ENCODE measurements at places on chromosomes 7 and 10.

DNA sequence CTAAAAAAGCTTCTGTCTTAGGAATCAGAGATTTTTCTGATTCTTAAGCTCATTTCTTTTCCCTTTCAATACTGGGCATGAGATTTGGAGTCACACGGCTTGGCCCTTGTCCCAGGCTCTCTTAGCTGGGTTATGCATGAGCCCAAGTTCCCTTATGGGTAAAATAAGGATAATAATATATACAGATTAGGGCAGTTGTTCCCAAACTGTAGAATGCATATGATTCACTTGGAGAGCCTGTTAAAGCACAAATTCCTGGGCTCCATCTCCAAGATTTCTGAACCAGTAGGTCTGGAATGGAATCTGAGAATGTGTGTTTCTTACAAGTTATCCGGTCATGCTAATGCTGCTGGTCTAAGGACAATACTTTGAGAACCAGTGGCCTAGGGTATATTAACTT lies 154.0 kb downstream of the REEP3 start:
- no peak for DNase-seq

DNA sequence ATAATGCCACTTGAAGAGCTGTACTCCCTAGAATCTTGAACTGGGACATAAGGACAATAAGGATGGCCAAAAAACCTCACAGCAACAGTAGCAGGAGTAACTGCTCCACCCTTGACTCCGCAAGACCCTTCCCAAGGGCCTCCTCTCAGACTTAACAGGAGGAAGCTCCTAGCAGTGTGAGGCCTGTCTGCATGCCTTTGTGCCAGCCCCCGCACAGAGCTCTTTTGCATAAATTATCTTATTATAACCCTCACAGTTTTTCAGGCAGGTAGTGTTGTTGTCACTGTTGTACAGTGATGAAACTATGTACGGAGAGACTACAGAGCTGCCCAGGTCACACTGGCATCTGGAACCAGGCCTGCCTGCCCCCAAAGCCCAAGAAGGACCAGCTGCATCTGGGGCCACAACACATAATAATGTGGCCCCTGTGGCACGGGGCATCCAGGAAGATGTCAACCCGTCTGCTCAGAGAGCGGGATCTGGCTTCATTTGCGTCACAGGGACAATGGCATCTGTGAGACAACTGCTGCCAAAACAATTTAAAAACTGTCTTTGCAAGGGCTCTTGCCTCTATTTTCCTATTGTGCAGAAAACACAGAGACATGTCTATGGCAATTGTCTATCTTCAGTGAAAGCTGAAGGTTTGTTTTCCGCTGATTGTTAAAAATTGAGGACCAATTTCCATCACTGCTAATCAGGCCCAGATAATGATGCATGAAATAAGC lies 249.3 kb upstream of the GRB10 start:
- no peak for DNase-seq

- DNase-seq = no peak
These were observed 1.1 kb downstream of the TSC22D4 start for GRCh38 chr7:100477871-100478267.

DNA sequence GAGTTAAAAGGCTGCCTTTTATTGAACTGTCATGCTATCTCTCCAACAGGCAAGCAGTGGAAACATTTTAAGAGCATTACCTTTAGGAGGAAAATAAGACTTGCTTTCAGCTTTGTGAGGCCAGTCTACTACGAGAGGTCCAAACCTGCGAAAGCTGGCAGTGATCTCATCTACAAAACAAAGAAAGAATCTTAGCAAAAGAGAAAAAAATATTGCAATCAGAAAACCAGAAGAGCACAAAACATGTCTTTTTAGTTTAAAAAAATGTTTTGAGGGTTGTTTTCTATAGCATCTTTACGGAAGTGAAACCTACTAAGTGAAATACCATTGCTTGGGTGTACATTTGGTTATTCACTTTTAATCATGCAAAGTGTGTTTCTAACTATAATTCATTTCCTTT lies 147.9 kb downstream of the CPEB3 start:
- no peak for DNase-seq

DNA sequence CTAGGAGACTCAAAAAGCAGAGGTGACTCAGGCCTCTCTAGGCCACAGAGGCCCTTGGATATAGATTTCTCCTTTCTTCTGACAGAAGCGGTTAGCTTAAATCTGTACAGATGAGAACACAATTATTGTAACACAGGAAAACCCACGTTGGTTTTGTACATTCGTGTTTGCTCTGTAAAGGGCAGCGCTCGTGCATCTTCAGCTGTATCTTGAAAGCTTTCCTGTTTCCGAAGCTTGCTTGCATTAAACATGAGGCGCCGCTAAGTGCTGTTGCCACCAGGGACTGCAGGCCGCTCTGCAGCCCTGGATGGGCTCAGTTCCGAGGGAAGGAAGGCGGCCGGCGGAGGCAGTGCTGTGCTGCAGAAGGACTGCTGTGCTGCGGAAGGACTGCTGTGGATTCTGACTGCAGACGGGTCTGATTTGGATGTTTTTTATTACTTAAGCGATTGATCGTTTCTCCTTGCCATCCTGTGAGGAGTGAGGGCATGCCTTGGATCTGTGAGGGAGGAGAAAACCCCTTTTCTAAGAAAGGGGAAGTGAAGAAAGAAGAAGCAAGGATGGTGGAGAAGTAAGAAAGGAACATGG lies 53.3 kb downstream of the FHIP2A start:
- DNase-seq = no peak

- no peak for DNase-seq
These were observed 279.2 kb downstream of the MAD1L1 start for GRCh38 chr7:1953199-1954190.

DNA sequence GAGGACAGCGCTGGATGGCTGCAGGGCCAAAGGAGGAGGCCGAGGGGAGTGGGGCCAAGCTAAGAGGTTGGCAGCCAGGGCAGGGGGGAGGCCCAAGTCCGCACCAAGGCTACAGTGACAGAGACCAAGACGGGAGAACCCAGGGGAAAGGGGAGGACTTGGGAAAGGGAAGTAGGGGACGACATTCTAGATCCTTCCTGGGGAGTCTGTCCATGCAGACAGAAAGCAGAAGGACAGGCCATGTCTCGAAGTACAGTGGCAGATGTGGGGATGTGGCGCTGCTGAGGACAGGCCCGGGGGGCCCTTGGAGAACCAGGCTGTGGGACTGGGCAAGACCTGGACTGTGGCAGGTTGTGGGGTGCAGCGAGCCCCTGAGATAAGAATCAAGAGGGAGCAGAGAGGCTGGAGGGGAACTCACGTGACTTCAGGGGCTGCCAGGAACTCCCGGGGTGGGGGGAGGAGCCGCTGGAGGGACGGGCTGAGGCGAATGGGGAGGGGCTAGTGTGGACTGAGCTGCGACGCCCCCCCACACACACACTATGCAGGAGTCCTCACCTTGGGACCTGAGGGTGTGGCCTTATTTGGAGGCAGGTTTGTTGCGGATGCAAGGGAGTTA lies 68.5 kb upstream of the TNRC18 start:
- DNase-seq = no peak

- DNase-seq = no peak
These were observed 546.8 kb upstream of the FOXK1 start for GRCh38 chr7:4135301-4135700.

DNA sequence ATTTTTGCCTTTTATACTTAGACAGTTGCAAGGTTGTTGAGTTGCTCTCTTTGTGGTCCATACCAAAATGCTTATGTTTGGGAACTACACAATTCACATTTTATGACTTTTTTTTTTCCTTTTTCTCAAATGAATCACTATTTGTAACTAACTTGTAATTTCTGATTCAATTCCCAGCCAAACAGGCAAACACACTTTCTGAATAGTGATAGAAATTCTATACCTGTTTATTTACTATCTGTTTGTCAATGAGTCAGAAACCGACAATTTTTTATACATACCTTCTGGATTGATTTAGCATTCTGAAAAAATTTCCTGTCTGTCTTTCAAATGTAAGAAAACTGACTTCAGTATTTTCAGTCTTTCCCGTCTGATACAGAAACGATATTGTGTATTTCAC lies 69.1 kb downstream of the MBL2 start:
- no peak for DNase-seq

DNA sequence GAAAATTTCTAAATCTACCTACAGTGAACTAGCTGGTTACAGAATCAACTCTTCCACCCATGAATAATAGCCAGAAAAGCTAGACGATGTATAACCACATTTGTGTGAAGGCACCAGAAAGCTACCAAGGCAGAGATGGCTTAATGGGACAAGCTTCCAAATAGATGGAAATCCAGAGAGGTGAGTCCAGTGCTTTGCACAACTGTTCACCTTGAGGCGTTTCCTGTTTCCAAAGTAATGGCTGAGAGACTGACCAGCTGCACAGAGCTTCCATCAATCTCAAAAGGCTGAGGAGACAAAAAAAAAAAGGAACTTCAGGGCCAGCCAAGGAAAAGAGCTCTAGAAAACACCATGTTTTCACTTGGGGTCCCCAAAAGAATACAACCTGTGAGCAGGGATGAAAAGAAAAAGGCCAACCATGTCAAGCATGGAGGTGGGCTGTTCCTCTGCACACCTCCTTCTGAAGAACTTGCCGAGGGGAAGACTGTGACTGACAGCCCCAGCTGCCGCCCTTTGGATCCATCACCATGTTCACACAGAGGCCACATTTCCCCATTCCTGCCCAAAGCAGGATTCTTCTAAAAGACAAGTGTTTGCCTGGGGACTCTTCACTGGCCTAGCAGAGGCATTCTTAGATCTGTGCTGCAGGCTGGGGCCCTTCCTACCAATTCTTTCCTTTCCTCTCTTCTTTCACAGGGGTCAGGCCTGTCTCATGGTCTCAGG lies 72.9 kb downstream of the ARHGAP21 start:
- no peak for DNase-seq

DNA sequence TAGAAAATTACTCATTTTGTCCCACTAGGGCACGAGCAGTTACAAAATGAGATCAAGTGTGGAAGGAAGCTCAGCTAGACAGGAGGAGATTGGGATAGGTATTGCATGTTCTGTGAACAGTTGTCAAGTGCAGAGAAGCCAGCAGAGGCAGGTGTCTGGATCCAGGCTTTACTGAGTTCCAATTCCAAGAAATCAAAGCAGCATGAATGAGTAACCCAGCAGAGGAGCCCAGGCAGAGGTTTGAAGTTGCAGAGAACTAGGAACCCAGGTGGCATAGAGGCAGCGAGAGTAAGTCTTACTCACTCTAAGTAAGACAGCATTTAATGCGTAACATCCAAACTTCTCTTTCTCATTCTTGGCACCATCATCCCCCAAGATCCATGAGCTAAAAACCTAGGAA lies 11.8 kb downstream of the MRC1 start:
- DNase-seq = no peak

DNA sequence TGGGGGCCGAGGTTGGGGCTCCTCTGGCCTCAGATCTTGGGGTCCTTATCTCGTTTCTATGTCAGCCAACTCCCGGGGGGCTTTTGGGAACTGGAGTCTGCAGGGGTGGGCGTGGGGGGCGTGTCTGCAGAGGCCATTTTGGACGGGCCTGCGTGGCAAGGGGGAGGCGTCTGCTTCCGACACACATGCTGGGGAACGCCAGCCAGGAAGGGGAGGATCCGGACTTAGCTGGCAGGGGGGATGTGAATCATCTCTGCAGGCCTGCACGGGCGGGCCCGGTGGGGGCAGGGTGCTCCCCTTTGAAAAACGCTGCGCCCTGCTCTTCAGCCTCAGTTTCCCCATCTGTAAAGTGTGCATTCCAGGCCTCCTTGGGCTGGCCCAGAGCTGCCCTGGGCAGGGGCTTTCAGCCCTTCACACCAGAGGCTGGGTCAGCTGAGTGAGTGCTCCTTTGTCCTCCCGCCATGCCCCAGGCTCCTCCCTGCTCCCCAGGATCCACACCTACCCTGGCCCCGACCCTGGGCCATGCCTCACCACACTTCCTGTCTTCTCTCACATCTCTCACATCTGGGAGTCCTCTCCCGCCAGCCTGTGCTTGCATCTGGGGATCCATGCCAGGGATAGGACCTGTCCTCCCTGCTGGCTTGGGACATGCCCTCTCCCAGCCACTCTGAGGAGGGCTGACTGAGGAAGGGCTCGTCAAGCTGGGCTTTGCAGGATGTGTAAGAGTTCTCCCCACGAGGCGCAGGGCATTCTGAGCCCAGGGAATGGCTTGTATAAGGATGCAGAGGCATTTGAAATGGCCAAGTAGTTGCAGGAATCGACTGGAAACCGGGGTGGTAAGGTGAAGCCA lies 172.6 kb upstream of the TNRC18 start:
- peak; percentile 41 for DNase-seq

GRCh38 chr10:74718208-74718607 lies 108.2 kb upstream of the KAT6B start:
- DNase-seq = no peak

DNA sequence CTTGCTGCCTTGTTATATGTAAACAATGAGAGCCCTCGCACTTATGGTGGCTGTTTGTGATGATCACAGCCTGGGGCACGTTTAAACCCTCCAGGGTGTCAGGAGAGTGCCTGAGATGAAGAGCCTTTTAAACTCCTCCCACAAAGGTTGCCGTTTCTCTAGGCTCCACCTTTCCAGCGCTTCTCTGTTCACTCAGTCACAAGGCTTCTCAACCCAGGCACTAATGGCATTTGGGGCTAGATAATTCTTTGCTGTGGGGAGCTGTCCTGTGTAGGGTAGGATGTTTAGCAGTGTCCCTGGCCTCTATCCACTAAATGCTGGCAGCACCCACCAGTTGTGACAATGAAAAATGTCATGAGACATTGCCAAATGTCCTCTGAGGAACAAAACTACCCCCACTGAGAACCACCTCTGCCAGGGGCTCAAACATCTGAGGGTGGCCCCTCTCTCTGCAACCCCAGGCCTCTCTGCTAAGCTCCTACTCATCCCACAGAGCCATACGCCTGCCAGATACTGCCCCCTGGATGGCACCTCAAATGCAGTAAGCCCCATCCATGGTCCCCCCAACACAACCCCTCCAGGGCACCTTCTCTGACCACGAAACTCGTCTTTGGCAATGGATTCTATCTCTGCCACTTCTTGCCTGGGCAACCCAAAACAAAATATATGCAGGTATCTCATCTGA lies 144.3 kb upstream of the ZMIZ1 start:
- no peak for DNase-seq

- peak; percentile 2 for DNase-seq
These were observed 866 bp downstream of the CNOT4 start for GRCh38 chr7:135508883-135509588.

- peak; percentile 5 for DNase-seq
These were observed 44.8 kb downstream of the PDGFA start for GRCh38 chr7:474605-475424.

- DNase-seq = peak; percentile 50
These were observed 91.2 kb downstream of the GTF2IRD1 start for GRCh38 chr7:74544706-74545469.

- DNase-seq = no peak
These were observed 16.2 kb upstream of the GIMAP8 start for GRCh38 chr7:150434240-150434639.
